Activated T-cell treated with anti-CD3 and anti-CD28 coated beads, Interleukin-2, amount 50 U/mL, for 24 hours (primary cell): ENCODE measurements at places on chromosomes 2 and 18.

- DNase-seq: no peak
Measured at GRCh38 chr2:219214141-219214540, 4.6 kb downstream of the ABCB6 start.

DNA sequence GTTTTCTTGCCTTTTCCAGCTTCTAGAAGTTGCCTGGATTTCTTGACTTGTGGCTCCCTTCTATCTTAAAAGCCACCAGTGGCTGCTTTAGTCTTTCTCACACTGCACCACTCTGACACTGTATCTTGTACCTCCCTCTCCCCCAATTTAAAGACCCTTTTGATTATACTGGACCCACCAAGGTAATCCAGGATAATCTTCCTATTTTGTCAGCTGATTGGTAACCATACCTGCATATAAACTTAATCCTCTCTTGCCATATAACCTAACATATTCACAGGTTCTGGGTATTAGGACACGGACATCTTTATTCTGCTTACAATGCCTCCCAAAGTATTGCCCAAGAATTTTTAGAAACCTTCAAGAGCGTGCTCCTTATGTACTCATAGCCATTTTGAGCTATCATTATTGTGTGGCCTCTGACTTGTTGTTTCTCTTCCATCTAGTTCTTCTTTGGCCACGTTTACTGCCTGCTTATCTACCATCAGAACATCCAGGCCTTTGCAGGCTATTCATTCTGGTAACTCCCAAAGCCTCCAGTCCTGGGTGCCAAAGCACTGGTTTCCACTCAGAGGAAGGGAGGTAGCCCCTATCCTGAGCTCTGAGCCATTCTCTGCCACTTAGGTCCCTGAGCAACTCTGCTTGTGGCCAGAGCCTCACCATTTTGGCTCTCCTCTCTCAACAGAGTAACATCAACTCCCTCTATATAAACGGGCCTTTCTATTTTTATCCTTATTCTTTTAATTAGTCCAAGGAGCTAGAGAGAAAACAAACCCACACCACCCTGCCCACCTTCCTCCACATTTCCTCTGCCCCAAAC, 70.8 kb downstream of the MYO3B start:
- no peak for DNase-seq

GRCh38 chr2:233973786-233974185, 56.6 kb downstream of the TRPM8 start:
- no peak for DNase-seq

DNA sequence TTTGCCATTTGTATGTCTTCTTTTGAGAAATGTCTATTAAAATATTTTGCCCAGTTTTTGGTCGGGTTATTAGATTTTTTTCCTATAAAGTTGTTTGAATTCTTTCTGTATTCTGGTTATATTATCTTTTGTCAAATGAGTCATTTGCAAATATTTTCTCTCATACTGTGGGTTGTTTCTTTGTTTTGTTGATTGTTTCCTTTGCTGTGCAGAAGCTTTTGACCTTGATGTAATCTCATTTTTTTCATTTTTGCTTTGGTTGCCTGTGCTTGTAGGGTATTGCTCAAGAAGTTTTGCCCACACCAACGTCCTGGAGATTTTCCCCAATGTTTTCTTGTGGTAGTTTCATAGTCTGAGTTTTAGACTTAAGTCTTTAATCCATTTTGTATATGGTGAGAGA, 245.7 kb downstream of the ADCYAP1 start:
- no peak for DNase-seq

DNA sequence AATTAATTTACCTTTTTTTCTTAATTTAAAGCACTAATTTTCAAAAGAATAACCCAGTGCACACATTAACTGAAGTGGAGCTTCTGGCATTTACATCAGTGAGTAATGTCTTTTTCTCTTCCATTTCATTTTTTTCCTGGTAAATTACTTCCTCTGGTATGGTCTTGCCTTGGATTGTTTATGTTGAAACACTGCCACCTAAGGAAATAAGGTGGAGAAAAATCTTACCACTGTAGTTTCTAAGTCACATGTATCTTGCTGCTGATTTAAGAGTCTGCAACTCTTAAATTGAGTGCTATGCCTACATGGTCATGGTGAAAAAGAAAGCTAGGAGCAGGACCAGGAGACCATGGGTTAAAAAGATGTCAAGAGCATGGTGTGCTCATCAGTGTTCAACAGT, 51.0 kb downstream of the TTC27 start:
- DNase-seq: no peak

DNA sequence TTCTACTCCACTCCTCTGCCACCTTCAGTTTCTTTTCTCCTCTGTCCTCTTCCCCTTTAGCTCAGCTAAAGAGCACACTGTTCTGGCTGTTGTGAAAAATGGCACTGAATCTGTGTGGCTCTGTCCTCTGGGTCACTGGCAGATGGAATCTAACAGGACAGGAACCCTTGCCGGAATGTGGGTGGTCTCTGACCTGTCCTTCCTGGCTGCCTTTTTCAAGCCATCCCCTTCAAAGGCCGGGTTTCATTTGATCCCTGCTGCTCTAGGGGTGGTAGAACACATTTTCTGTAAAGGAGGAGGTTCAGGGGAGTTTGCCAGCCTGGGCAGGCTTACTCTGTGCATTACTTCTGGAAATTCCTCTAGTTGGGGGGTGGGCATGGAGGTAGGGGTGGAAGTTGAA, 29.9 kb downstream of the MTCL1 start:
- no peak for DNase-seq

GRCh38 chr2:112607680-112608438, 23.4 kb downstream of the CHCHD5 start:
- DNase-seq: peak; percentile 11

GRCh38 chr2:87996570-87996969, 19.8 kb downstream of the RNU2-63P start:
- no peak for DNase-seq

GRCh38 chr2:118224895-118225311, 136.6 kb downstream of the INSIG2 start:
- DNase-seq: no peak

DNA sequence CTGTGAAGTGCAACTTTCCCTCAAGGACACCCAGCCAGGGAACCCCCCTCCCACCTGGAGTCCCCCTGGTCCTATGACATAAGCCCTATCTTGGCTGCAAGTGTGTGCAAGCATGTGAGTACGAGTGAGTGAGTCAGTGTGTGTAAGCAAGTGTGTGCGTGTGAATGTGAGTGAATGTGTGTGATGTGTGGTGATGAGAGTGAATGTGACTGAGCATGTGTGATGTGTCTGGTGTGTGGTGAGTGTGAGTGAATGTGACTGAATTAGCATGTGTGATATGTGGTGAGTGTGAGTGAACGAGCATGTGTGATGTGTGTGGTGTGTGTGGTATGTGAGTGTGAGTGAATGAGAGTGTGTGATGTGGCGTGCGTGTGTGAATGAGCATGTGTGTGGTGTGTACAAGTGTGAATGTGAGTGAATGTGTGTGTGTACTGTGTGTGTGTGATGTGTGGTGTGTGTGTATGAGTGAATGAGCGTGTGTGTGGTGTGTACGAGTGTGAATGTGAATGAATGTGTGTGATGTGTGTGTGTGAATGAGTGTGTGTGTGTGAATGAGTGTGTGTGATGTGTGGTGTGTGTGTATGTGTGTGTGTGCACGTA, 68.8 kb upstream of the SMAD7 start:
- DNase-seq: peak; percentile 25

- peak; percentile 35 for DNase-seq
Measured at GRCh38 chr18:7567474-7568425, 634 bp downstream of the PTPRM start.

GRCh38 chr2:29108225-29108624, 7.0 kb upstream of the CLIP4 start:
- DNase-seq: no peak

- no peak for DNase-seq
Measured at GRCh38 chr2:171530378-171530777, 8.1 kb downstream of the CYBRD1 start.

DNA sequence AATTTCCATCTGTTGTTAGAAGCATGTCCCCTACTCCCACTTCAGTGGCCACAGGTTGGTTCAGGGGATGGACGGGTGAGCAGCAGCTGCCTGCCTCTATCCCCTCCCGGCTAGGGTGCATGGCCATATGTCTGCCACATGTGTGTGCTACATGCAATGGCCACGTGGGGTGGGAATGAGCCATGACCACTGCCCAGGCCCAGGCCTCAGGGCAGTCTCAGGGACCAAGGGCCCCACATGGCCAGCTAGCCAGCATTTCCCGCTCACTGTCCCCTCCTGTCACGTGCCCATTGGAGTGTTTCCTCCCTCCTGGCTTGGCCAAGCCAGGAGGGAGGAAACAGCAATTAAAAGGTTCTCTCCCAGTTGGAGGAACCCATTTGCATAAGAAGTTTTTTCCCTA, 117.1 kb downstream of the KCNS3 start:
- no peak for DNase-seq

DNA sequence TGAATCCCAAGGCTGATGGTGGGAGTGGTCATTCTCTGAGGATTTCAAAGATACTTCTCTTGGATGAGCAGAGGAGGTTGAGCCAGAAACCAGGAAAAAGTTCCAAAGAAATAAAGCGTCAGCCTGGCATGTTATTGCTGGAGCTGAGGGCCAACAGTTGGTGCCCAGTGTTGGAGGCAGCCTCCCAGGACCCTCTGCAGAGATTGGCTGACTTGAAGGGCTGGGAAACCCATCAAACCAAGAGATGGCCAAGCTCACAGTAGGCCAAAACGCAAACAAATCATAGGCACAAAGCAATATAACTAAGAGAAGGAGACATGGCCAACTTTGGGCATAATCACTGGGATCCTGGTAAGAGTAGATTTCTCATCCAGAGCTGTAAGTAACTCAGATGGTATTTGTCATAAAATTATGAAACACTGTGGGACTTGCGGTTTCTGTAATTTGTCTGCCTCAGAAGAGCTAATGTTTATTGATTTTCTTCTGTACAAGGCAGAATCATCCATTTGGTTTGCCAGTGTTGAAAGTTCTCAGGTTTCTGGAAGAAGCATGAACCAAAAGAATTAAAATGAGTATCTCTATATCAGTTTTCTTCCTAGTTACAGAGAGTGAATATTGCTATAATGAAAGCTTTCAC, 108.3 kb downstream of the ATL2 start:
- DNase-seq: no peak
